Left kidney (tissue), 8 donors: ENCODE measurements at places on chromosomes 5 and 9.
A peak's percentile ranks its signal among the peaks of the same experiment; 100 is the strongest.

GRCh38 chr9:37694355-37694754, 43.6 kb downstream of the FRMPD1 start:
- DNase-seq, result no peak

DNA sequence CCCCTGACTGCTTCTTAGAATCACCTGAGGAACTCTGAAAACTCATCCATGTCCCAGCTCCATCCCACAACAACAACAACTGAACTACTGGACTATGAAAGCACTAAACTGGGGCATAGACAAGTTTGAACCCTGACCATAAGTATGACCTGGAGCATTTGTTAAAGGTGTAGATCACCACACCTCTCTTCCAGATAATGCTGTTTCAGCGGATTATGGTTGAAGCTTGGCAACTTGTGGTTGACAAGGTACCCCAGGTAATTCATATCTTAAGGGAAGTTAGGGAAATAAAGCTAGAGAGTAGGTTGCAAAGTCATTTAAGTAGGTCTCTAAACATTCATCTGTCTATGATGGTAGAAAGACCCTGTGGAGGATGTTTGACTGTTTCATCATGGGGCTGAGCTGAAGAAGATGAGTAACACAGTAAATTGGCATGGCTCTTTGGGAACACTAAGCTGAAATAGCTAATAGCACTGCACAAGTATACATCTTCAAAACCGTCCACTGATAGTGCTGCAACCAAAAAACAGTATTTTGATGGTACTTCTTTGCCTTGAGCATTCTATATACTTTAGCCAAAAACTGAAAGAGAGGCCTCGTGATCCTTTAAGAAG, 80.2 kb downstream of the TMEM174 start:
- DNase-seq, result no peak

- DNase-seq, result peak; percentile 73
Observed at GRCh38 chr5:172902497-172903472, 56.4 kb upstream of the RPL26L1 start.

DNA sequence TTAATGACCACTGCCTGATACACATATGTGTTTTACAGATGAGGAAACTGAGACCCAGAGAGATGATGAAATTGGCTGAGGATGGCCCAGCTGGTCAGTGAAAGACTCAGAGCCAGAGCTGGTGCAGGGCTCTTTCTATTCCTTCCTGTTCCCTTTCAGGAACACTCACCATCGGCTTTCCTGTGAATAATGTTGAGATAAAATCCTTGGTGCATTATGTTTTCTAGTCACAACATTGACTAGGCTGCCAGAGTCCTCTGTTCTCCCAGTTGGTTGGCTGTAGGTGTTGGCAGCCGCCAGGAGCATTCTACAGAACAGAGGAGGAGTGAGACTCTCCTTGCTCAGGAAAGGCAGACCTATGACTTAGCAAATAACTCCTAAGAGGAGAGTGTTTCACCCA, 14.8 kb downstream of the TGFBI start:
- DNase-seq, result no peak

GRCh38 chr5:159341145-159341544, 10.9 kb upstream of the IL12B start:
- no peak for DNase-seq

DNA sequence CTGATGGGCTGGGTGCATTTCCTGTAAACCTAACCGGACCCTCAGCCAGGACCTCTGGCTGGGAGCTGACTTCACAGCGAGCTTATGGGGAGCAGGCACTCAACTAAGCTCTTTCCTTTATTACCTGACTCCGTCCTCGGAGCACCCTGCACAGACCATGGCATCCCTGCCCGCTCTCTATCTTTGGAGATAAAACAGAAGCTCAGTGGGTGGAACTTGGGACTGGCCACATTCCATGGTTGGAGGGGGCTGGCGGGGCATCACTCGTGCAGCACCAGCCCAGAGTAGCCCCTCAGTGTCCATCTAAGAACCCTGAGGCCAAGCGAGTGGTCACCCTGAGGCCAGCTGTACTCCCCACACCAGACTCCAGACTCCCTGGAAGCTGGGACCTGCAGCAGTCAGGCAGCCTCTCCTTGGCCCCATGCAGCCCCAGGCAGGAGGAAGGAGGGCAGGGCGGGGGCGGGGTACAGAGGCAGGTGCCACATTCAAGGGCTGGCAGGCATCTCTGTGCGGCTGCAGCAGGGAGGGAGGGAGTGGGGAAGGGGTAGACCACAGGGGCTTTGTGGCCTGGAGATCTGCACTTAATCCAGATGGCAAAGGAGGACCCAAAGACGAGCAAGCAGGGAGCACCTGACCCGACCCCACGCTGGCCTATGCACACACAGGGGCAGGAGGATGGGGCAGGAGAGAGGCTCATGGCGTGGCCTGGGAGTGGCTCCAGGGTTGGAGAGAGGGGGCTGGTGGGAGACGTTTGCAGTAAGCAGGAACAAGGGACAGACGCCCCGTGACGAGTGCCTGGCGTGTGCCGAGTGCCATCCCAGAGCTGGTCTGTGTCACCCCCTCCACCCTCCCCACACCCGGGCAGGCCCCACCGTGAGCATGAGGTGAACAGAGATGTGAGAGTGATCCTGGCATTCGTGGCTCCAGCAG, 26.1 kb downstream of the GLT6D1 start:
- no peak for DNase-seq

DNA sequence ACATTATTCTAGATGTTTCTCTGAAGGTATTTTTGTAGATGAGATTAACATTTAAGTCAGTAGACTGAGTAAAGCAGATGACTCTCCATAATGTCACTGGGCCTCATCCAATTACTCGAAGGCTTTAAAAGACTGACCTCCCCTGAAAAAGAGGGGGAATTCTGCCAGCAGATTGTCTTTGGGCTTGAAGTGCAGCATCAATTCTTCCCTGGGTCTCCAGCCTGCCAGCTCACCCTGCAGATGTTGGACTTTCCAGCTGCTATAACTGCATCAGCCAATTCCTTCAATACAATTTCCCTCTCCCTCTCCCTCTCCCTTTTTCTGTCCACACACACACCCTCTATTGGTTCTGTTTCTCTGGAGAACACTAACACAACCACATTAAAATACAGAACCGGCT, 472.8 kb downstream of the SPOCK1 start:
- no peak for DNase-seq
